ENCODE measurements at places on chromosomes 5 and 9.

DNA sequence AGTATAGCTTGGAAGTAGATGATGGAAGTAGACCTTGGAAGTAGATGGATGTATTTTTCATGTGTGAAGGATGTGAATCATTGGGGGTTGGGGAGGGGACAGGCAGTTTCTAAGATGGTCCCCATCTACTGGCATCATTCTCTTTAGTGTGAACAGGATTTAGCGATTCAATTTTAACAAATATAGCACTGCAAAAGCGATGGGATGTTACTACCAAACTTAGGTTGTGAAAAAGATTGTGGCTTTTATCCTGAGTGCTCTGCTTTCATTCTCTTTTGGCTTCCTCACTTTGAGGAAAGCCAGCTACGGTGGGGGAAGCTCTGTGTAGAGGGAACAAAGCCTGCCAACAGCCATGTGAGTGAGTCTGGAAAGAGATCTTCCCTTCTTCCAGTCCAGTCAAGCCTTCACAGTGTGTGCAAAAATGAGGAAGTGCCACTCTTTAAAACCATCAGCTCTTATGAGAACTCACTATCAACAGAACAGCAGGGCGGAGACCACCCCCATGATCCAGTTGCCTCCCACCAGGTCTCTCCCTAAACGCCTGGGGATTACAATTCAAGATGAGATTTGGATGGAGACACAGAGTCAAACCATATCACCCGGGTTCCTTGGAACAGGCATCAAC, 441.4 kb downstream of the SH3GL2 start:
- no peak for DNase-seq

DNA sequence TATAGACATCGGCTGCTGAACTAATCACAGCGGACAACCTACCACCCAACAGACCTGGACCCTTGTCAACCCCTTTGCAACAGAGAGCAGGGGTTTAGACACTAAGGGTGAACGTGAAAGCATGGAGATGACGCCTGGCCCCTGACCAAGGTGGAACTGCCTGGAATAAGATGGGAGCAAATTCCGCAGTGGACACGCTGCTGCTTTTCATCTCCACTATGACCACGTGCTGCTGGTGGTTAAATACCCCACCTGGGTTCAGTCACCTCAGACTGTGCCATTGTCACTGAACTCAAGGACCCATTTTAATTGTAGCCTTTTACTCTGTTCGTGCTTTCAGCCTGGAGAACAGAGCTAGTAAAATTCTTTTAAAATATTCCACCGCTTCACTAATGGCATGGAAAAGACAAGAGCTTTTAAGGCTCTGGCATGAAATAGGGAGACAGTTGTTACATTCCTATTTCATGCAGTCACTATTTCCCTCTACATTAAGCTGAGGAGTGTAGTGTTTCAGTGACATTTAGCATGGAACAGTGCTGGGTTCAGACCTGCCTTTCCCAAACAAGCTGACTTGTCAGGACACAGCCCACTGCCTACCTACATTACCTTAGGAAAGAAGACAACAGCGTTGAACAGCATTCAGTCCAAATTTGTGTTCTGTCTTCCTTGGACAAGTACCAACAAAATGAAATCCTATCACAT, 96.8 kb downstream of the ANKRD18B start:
- DNase-seq = no peak

GRCh38 chr9:134318481-134318891, 7.8 kb upstream of the RXRA start:
- no peak for DNase-seq

- DNase-seq = no peak
Measured at GRCh38 chr5:177357459-177358351, at the start of gene RGS14. Gene RGS14 (plus strand): TSS chr5:177357924. CDS start chr5:177358025, 101 bp downstream.

DNA sequence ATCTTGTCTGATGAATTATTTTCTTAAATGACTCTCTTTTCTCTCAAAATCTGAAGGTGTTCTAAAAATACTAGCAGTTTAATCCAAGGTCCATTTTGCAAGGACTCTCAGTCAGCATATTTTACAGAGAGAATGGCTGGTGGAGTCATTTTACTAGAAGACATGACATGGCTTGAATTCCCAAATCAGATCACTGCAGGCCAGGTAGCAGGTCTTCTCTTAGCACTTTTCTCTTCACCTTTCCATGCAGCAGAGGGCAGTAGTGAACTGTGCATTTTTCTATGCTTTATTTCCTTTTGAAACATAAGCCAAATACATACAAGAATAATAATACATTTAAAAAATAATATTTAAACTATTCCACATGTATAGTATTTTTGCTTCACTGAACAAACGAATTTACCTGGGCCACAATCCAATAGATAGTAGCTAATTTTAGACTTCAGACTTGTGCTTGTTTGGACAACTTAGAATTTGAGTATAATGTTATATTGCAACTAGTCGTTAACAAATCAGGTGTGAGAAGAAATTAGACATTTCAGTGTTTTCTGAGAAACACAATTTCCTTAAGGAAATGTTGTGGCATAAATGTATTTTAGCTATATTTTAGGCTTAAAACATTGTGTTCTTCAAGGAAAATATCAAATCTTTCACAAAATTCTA, 289.4 kb upstream of the DAB2 start:
- no peak for DNase-seq

DNA sequence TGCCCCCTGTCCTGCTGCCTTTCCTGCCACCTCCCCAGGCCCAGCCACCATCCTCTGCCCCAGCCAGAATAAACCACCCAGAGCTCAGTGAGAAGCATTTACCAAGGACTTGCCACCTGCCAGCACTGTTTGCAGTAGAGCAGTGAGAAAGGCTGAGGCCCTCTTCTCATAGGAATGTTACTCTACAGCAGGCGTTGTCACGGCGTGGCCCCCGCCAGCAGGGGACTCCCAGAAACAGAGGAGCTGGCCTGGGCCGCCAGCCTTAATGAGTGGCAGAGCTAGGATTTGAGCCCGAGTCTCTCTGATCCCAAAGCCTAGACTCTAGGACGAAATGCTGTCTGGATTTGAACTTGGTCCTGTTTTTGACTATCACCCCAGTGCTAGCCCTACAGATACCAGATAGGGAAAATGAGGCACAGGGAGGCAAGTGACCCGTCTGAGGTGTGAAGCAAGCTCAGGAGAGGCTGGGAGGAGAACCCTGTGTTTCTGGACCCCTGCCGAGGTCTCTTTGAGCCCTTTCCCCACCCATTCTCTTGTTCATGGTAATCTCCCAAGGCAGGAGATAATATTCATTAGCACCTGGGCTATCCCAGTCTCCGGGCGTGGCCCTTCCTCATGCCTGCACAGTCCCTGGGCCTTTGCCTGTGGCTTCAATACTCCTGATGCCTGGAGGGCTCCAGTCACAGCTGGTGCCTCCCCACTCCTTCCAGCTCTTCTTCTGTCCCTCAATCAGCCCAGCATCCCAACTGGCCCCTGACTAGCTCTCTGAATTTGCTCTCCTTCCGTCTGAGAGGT, 30.7 kb downstream of the HRH2 start:
- no peak for DNase-seq

DNA sequence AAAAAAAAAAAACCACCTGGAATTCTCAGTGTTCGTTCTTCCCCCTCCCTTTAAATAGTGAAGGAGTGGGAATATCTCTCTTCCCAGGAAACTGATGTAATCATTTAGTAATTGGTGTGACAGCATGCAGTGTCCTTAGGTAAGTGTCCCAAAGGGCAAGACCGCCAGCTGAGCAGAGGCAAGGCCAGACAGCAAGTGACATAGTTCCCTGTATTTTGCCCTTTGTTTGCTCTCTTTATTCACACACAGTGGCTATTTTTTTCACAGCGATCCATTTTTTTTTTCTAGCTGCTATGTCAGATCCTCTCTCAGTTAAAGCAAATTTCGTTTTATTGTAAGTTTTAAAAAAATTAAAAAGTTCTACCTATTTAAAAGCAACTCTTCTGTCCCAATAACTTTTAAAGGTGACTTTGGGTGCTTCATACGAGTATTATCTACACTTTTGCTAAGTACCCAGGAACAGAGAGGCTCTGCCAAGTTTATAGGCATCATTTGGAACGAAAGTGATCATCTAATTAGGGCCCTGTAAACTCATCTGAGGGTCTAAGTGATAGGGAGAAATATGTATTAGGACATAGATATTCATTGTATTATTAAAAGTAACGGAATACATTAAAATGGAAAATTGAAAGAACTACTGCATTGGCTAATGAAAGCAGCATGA, 98.2 kb upstream of the ALDH1A1 start:
- no peak for DNase-seq
